CD4-positive, alpha-beta T cell treated with Interleukin-21 for 1 hour (primary cell): ENCODE measurements at places on chromosomes 11 and 22.

GRCh38 chr22:48751539-48752437, 1075.9 kb downstream of the BRD1 start:
- DNase-seq: no peak

GRCh38 chr11:931385-931784, 5.7 kb downstream of the AP2A2 start:
- DNase-seq: no peak

- DNase-seq: no peak
These were observed 2.6 kb upstream of the RTL6 start for GRCh38 chr22:44500599-44500998.

DNA sequence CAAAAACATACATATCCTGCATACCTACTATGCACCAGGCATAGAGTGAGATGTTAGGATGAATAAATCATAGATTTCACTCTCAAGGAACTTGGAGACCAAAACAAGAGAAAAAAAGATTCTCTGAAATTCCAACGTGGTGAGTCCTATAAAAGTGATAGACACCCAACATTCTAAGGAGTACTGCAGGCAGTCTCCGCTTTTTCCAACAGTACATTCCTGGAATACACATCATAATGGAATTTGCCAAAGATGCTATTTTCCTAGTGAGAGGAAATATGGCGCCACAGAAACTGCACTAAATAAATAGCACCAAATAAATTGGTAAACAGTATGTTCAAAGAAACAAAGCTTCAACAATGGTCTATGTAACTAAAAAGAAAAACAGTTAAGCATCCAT, 6.0 kb downstream of the TMEM123 start:
- no peak for DNase-seq

DNA sequence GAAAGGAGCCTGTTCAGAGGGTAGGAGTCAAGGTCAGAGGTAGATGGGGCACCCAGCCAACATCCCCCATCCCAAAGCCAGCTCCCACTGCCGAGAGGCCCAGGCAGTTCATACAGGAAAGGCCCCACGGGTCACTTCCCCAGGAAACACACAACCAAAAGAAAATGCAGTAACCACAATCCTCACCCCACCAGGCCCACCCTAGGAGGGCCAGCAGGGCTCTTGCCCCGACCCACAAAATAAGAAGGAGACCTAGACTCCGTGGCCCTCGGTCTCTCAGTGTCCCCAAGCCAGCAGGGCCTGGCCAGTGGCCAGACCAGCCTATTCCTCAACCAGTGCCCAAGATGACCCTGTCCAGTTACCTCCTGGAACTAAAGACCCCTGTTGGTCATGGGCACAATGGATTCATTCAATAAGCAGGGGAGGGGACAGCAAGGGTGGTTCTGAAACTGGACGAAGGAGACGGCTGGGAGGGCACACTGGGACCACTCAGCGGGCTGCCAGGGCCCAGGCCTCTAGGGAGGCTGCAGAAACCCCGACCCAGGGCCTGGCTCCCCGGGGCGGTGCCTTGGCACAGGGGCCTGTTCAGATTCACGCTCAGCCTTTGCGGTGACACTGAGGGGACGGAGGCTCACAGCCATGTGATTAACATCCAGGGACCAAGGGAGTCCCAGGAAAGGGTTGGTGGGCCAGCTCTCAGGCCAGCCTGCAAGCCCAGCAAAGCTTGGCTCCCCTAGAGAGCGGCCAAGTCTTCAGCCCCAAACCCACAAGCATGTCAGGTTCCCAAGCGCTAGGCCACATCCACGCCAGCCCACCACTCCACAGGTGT, 5.5 kb downstream of the RAB3IL1 start:
- DNase-seq: no peak

GRCh38 chr11:985406-985805, 51.1 kb downstream of the MUC6 start:
- no peak for DNase-seq

DNA sequence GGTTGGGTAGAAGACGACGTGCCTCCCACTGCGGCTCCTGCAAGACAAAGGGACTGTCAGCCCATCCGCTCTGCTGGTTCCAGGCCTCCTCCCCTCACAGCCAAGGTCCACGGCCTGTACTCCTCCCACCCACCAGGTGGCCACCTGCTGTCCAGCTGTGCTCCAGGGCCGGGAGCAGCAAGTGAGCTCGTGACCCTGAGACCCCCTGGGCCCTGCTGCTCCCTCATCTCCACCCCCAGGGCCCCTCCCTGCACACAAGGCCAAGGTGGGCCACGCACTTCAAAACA, 27.4 kb downstream of the TSPAN4 start:
- DNase-seq: no peak

GRCh38 chr11:88042647-88043046, 132.6 kb downstream of the RAB38 start:
- no peak for DNase-seq

DNA sequence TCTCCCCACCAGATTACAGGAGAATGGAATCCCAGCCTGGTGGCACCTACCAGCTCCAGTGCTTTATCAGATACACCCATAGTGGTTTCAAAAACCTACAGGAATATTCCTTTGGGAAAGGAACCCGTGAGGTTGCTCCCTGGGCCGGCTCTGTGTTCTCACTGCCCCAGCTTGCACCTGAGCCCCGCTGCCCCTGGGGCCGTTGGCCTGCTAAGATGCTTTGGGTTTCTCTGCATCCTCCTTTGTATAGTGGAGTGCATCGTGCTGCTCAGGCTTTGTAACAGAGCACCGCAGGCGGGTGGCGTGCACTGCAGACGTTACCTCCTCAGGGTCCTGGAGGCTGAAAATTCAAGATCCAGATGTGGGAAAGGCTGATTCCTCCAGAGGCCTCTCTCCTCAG, 414.1 kb downstream of the BRD1 start:
- no peak for DNase-seq

DNA sequence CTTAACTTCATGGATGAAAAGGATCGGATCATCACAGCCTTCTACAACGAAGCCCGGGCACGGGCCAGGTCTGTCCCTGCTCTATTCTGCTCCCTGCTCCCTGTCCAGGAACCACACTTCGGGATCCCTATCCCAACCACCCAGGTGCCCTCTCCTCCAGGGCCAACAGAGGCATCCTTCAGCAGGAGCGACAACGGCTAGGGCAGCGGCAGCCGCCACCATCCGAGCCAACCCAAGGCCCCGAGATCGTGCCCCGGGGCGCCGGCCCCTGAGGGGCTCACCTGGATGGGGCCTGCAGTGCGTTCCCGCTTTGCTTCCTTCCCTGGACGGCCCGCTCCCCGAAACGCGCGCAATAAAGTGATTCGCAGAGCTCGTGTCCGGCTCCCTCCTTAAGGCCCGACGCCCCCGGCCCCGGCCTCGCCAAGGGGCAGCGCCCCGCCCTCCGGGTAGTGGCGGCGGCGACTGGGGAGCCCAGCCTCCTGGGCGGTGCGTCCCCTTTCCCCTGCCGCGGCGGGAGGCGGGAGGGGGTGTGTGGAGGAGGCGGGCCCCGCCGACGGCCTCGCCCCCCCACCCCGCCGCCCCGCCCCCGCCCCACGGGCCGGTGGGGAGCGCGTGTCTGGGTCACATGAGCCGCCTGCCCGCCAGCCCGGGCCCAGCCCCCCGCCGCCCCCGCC, at the start of gene VEGFB:
TSS of gene VEGFB (plus strand) at position 672 of the 674 bp plus-strand sequence. CDS start 250 bp downstream, outside the sequence.
- DNase-seq: peak; percentile 82

DNA sequence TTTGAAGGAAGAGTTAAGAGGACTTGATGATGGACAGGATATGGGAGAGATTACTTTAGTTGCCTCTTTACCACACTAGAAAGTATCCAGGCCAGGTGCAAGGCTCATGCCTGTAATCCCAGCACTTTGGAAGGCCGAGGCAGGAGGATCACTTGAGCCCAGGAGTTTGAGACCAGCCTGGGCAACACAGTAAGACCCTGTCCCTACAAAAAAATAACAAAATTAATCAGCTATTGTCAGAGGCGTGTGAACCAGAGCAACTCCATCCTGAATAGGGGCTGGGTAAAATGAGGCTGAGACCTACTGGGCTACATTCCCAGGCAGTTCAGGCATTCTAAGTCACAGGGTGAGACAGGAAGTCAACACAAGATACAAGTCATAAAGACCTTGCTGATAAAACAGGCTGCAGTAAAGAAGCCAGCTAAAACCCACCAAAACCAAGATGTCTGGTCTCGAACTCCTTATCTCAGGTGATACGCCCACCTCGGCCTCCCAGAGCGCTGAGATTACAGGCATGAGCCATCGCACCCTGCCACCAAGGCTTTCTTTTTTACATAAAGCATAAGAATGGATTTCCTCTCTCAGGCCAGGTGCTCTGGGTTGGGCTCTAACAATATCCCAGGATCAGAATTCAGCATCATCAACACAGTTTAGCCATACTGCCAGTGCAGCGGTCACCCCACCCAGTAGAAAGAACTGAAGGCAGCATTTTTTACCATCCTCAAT, 17.8 kb downstream of the PI4KA start:
- DNase-seq: no peak

DNA sequence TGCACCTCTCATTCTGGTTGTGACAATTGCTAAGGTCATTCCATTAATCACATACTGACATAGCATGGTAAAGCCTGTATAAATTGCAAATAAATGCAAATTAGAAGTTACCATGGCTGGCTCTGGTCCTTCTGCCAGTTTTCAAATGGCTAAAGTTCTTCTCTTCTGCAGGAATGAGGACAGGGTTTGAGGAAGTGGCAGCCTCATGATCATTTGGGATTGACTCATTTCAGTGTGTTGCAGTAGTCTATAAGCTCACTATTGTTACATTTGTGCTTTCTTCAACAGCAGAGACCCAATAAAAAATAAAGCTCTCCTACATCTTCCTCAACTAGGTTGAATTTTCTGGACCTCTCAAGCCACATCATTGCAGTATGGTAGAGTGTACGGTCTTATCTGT, 60.3 kb downstream of the NECTIN1 start:
- no peak for DNase-seq

- peak; percentile 48 for DNase-seq
These were observed 61.8 kb downstream of the UBASH3B start for GRCh38 chr11:122717264-122717867.

GRCh38 chr22:49483281-49483870, 344.3 kb downstream of the BRD1 start:
- DNase-seq: no peak

GRCh38 chr11:59102259-59102765, 4.7 kb upstream of the FAM111B start:
- peak; percentile 59 for DNase-seq

- DNase-seq: no peak
These were observed 16.3 kb downstream of the APOL5 start for GRCh38 chr22:35733791-35734516.

GRCh38 chr11:33492596-33492995, 208.0 kb downstream of the C11orf91 start:
- no peak for DNase-seq

- no peak for DNase-seq
These were observed 25.2 kb downstream of the EXPH5 start for GRCh38 chr11:108568195-108568858.

DNA sequence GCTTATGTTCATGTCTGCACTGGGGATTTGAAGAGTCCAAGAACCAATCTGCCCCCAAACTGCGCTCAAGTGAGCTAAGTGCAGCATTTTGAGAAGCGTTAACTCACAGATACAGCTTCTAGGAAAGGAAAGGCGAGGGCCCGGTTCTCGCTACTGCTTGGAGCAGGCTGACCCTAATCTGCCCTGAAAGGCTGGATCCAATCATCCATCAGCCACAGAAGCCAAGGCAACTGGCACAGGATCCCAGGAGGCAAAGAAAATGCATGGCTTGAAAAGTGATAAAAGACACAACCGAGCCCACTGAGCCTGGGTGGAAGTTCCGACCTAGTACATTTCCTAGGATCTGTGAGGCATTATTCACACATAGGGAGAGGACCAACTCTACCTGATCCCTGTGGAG, 174.8 kb downstream of the LARGE1 start:
- DNase-seq: no peak

DNA sequence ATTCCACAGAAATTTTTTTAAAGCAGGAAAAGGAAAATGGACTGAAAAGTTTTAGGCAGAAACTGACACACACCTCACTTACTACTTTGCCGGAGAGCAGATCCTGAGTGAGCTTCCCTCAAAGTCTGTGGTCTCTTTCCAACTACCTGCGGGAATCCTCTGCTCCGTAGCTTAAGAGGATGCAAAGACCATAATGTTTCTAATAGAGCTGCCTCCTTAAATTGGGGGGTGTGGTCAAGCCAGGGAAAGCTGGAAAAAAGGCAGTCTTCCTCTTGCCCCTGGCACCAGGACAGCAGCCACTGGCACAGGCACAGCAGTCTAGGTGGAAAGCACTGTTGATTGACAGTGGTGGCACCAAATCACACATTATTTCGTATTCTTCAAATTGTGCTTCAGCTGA, at the start of gene ETS1:
TSS of gene ETS1 (minus strand) at position 144 of the 400 bp plus-strand sequence. CDS start 14,428 bp downstream, outside the sequence.
- DNase-seq: no peak

DNA sequence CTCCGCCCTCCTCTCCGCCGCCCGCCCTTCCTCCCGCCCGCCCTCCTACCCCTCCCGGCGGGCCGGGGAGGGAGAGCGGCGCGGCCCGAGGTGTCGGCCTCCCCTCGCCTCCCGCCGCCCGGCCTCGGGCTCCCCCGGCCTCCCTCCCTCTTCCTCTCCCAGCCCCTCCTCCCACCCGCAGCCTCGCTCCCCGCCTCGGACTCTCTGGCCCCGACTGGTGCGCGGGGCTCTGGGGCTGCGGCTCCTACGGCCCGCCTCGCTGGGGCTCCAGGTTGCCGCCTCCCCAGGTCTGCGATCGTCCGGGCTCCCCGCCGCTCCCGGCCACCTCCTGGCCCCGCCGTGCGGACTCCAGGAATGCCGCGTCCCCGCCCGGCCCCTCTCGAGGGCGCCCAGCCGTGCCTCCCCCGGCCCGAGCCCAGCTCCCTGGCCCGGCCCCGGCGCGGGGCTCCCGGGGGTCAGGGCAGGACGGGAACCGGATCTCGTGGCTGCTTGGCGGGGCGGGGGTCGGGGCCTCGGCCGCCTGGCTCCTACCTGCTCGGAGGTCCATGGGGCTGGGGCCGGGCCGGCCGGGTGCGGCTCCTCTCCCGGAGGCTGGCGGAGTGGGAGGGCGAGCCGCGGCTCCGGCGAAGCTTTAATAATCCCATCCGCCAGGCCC, at the start of gene CLCF1:
TSS of gene CLCF1 (minus strand) at position 606 of the 655 bp plus-strand sequence. CDS start at position 547, 59 bp downstream.
- peak; percentile 49 for DNase-seq

DNA sequence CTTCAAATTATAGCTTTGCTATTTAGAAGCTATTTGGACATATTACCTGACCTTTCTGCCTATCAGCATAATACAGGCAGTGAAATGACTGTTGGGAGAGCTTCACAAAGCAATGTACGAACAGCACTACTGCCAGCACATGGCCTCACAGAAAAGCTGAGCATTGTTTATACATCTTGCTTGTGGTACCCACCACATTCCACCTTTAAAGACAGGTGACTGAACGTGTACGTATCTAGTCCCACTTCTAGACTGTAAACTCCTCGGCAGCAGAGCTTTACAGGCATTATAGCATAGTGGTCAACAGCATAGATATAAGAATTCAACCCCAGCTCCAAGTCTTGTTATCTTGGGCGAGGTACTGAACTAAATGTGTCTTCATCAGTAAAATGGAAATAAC, 1.6 kb downstream of the JOSD1 start:
- DNase-seq: no peak

GRCh38 chr11:121757480-121758125, 304.8 kb upstream of the SORL1-AS1 start:
- no peak for DNase-seq
